ENCODE measurements at places on chromosomes 4 and X. TPM values are rescaled to one million over a fixed set of nuclear protein-coding genes. Genes with fewer than 3 reads are reported as not detected.

The TMPRSS11A gene
- total RNA-seq: not detected

The BEX5 gene
- 2.1 TPM for total RNA-seq

The NKX6-1 gene
- total RNA-seq: not detected

The P2RY10 gene
- total RNA-seq: 69.3 TPM

DNA sequence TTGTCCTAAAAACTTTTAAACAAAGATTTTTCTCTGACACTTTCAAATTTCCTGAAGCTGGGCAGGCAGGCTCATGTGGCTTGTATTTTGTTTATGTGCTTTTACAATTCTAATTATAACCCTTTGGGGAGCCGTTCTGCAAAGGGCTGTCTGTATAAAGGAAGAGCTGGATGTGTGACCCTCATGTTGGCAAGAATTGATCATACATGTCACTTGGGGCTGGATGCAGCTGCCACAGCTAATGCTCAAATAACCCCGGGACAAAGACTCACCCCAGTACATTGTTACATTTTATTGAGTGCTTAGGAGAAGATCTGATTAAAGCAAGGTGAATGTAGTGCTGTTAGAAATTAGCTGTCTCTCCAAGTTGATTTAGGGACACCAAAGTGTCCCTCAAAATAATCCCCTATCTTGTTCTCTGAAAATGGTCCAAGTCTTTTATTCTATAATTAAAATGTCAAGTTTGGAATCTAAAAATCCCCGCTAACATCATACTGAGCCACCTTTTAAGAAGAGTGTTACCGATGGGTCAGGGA lies 13.0 kb upstream of the DAPP1 start:
- DNase-seq: no peak

DNA sequence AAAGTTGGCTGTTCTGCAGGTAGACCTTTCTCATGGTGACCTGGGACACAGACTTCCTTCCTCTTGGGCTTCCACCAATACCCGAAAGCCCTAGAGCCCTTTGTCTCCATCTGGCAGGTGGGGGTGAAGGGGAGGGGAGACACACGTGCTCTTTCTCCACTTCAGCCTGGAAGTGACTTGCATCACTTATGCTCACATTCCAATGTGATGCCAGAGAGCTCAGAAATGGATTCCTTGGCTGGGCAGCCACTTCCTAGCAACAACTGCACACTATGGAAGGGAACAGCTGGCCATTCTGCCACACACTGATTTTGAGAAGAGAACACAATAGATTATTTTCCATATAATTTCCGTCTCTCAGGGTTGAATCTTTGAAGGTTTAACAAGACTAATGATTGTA lies 36.3 kb downstream of the C4orf51 start:
- no peak for DNase-seq

Data from activated CD8-positive, alpha-beta memory T cell treated with anti-CD3 and anti-CD28 coated beads, Interleukin-2, amount 10 ng/mL, durations not matched to agents 7 days and 5 days (primary cell).